ENCODE measurements at places on chromosomes 5 and 9.

- no peak for DNase-seq
- no peaks in the 10 kb centered on the region for H3K4me1 ChIP-seq
- no peaks in the 10 kb centered on the region for H3K27me3 ChIP-seq
- H3K36me3 ChIP-seq, result no peaks in the 10 kb centered on the region
- no peak overlapping the region for H3K27ac ChIP-seq
Measured at GRCh38 chr9:134983506-134984371, 66.0 kb upstream of the FCN1 start.

- H3K36me3 ChIP-seq, result no peaks in the 10 kb centered on the region
- H3K27me3 ChIP-seq, result peaks cover under 1% of the 10 kb centered on the region
- no peak overlapping the region for H3K4me3 ChIP-seq
- no peaks in the 10 kb centered on the region for H3K4me1 ChIP-seq
- H3K27ac ChIP-seq, result no peak overlapping the region
- DNase-seq, result no peak
Measured at GRCh38 chr5:31289429-31289828, 95.9 kb downstream of the CDH6 start.

- H3K27me3 ChIP-seq, result no peaks in the 10 kb centered on the region
- DNase-seq, result no peak
- H3K4me3 ChIP-seq, result no peak overlapping the region
- H3K36me3 ChIP-seq, result no peaks in the 10 kb centered on the region
- no peak overlapping the region for H3K27ac ChIP-seq
Measured at GRCh38 chr5:157067005-157067404, 8.1 kb upstream of the HAVCR1 start.

DNA sequence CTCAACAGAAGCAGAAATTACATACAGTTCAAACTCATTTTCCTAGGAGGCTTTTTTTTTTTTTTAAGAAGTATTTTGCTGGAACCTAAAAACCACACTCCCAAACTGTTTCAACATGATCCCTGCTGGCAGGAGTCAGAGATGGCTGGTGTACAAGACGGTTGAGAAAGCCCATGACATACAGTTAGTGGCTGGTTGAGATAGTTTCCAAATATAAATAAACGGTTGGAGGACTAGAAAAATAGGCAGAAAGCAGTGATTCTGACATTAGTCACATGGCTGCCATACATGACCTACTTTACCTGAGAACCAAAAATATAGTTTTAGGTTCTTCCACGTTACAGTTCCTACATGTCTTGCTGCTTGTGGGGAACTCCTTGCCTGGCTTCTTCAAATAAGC is 31.7 kb upstream of the BASP1 start:
- no peak overlapping the region for H3K27ac ChIP-seq
- no peaks in the 10 kb centered on the region for H3K27me3 ChIP-seq
- no peak overlapping the region for H3K4me3 ChIP-seq
- DNase-seq, result no peak
- no peaks in the 10 kb centered on the region for H3K36me3 ChIP-seq
- peaks cover 2% of the 10 kb centered on the region for H3K4me1 ChIP-seq

GRCh38 chr9:84054341-84055010 is 73.9 kb downstream of the RMI1 start:
- H3K4me1 ChIP-seq, result peaks cover 2% of the 10 kb centered on the region
- H3K36me3 ChIP-seq, result no peaks in the 10 kb centered on the region
- H3K27me3 ChIP-seq, result peaks cover 8% of the 10 kb centered on the region

DNA sequence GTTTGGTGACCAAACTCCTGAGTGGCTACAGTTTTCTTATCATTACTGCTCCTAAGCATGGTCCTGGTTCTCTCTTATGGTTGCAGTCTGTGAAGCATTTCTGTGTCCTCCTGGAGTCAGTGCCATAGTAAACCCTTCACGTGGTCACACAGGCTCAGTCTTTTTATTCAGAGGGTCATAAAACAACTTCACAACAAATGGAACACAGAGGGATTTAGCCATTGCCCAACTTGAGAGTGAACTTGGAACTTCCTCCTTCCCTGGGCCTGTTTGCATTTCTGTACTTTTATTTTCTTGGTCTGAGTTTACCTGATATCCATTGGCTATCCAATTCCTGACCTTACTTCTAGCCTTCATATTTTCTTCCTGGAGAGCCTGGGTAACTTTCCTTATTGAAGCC is 144.9 kb downstream of the CCDC192 start:
- no peaks in the 10 kb centered on the region for H3K4me1 ChIP-seq
- no peak overlapping the region for H3K27ac ChIP-seq
- DNase-seq, result no peak
- no peaks in the 10 kb centered on the region for H3K27me3 ChIP-seq

DNA sequence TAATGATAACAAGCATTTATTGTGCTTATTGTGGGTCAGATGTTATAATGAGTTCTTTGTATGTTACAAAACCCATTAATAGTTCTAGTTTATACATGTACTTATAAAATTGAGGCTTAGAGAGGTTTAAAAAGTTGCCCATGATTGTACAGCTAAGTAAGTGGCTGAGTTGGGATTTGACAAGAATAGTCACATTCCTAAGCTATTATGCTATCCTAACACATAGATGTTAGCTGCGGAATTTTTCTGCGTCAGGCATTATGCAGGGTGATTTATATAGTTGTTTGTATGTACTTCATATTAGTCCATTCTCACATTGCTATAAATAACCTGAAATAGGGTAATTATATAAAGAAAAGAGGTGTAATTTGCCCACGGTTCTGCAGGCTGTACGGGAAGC is 12.5 kb downstream of the COMMD10 start:
- H3K27me3 ChIP-seq, result no peaks in the 10 kb centered on the region
- H3K36me3 ChIP-seq, result peaks cover 67% of the 10 kb centered on the region
- H3K4me1 ChIP-seq, result no peaks in the 10 kb centered on the region

GRCh38 chr9:27497883-27498417 is 26.1 kb upstream of the IFNK start:
- peaks cover 11% of the 10 kb centered on the region for H3K4me1 ChIP-seq
- DNase-seq, result no peak
- no peaks in the 10 kb centered on the region for H3K27me3 ChIP-seq
- H3K36me3 ChIP-seq, result no peaks in the 10 kb centered on the region
- H3K27ac ChIP-seq, result no peak overlapping the region
- no peak overlapping the region for H3K4me3 ChIP-seq

GRCh38 chr5:128193665-128194390 is 110.3 kb downstream of the SLC12A2 start:
- H3K36me3 ChIP-seq, result peaks cover 9% of the 10 kb centered on the region
- no peaks in the 10 kb centered on the region for H3K27me3 ChIP-seq
- peaks cover 25% of the 10 kb centered on the region for H3K4me1 ChIP-seq
- DNase-seq, result no peak
- H3K27ac ChIP-seq, result no peak overlapping the region
- no peak overlapping the region for H3K4me3 ChIP-seq

DNA sequence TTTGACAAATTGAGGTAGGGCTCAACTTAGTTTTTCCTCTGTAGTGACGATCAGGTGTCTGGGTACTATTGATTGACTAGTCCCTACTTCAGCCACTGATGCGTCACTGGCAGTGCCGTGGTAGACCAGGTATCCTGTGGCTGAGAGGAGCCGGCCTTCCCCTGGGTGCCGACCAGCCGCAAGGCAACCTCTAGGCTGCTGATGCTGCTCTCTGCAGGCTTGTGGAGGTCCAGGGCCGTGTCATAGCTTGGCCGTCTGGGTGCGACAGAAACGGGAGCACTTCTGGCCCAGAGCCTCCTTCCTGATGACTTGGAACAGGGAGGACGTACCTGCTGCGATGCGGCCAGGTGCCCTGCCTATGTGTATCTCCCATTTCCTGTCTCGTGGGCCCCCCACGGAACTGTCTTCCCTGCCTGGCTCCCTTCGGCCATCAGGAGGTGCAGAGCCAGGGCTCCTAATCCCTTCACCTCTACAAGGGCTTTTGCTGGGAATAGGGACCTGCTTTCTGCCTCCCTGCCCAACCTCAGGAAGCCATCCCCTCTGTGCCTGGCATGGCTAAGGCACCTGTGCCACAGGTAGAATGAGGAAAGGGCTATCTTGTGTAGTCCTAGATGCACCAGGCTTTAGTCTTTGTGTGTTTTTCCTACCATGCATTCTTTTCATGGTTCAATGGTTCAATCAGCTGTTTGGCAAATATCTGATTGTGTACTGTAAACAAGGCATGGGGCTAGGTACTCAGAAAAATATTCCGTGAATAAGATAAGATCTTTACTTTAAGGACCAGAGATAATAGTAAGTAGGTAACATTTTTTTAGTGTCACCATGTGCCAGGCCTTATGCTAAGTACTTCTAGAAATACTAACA is 44.6 kb downstream of the MVB12B start:
- peaks cover 28% of the 10 kb centered on the region for H3K27me3 ChIP-seq
- H3K4me3 ChIP-seq, result no peak overlapping the region
- H3K4me1 ChIP-seq, result peaks cover 9% of the 10 kb centered on the region
- H3K27ac ChIP-seq, result no peak overlapping the region
- no peaks in the 10 kb centered on the region for H3K36me3 ChIP-seq

- H3K27me3 ChIP-seq, result no peaks in the 10 kb centered on the region
- H3K27ac ChIP-seq, result no peak overlapping the region
- H3K36me3 ChIP-seq, result no peaks in the 10 kb centered on the region
- peaks cover 11% of the 10 kb centered on the region for H3K4me1 ChIP-seq
- H3K4me3 ChIP-seq, result no peak overlapping the region
Measured at GRCh38 chr9:31325778-31326177, 1058.7 kb upstream of the ACO1 start.

- peaks cover 16% of the 10 kb centered on the region for H3K27me3 ChIP-seq
- H3K4me1 ChIP-seq, result peaks cover 16% of the 10 kb centered on the region
- H3K4me3 ChIP-seq, result no peak overlapping the region
- H3K27ac ChIP-seq, result no peak overlapping the region
- no peaks in the 10 kb centered on the region for H3K36me3 ChIP-seq
- DNase-seq, result no peak
Measured at GRCh38 chr5:32504989-32505596, 60.6 kb upstream of the ZFR start.

- H3K27me3 ChIP-seq, result peaks cover 22% of the 10 kb centered on the region
- DNase-seq, result no peak
- H3K4me3 ChIP-seq, result no peak overlapping the region
- peaks cover 29% of the 10 kb centered on the region for H3K4me1 ChIP-seq
- no peaks in the 10 kb centered on the region for H3K36me3 ChIP-seq
Measured at GRCh38 chr5:59187857-59188256, 605.0 kb downstream of the RAB3C start.

- H3K4me3 ChIP-seq, result no peak overlapping the region
- H3K27me3 ChIP-seq, result peaks cover 8% of the 10 kb centered on the region
- peaks cover 5% of the 10 kb centered on the region for H3K4me1 ChIP-seq
- DNase-seq, result no peak
- no peak overlapping the region for H3K27ac ChIP-seq
- no peaks in the 10 kb centered on the region for H3K36me3 ChIP-seq
Measured at GRCh38 chr5:171268700-171269620, 40.1 kb upstream of the TLX3 start.

DNA sequence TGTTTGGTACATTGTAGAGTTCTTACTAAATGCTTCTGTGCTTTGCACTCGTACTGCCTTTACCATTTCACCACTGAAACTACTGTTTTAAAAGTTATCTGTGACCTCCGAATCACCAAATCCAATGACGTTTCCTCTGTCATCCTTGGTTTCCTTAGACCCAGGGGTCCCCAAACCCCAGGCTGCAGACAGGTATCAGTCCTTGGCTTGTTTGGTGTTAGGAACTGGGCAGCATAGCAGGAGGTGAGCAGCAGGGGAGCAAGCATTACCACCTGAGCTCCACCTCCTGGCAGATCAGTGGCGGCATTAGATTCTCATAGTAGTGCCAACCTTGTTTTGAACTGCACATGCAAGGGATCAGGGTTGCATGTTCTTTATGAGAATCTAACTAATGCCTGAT is 26.8 kb upstream of the APC start:
- H3K4me1 ChIP-seq, result peaks cover 37% of the 10 kb centered on the region
- no peaks in the 10 kb centered on the region for H3K27me3 ChIP-seq

GRCh38 chr9:134985451-134985850 is 67.7 kb upstream of the FCN1 start:
- H3K4me1 ChIP-seq, result no peaks in the 10 kb centered on the region
- H3K4me3 ChIP-seq, result no peak overlapping the region
- H3K36me3 ChIP-seq, result no peaks in the 10 kb centered on the region
- no peaks in the 10 kb centered on the region for H3K27me3 ChIP-seq
- H3K27ac ChIP-seq, result no peak overlapping the region

DNA sequence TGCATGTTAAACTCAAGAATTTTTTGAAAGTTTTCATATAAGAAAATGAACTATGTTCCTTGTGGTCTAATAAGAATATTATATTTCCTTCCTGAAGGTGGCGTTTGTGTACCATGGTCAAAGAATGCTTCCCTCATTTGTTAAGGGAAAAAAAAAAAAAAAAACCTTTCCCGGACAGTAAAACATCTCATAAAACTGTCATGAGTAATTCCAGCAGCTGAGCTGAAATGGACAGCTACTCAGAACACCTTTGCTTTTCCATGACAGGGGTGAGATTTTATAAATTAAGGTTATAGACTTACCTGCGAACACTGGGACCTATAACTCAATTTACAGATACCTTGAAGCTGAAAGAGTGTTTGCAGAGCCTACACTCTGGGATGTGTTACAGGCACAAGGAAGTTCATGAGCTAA is 113.2 kb upstream of the RANBP3L start:
- H3K27me3 ChIP-seq, result peaks cover 4% of the 10 kb centered on the region
- no peak overlapping the region for H3K27ac ChIP-seq
- H3K4me3 ChIP-seq, result no peak overlapping the region
- no peaks in the 10 kb centered on the region for H3K36me3 ChIP-seq
- no peak for DNase-seq

DNA sequence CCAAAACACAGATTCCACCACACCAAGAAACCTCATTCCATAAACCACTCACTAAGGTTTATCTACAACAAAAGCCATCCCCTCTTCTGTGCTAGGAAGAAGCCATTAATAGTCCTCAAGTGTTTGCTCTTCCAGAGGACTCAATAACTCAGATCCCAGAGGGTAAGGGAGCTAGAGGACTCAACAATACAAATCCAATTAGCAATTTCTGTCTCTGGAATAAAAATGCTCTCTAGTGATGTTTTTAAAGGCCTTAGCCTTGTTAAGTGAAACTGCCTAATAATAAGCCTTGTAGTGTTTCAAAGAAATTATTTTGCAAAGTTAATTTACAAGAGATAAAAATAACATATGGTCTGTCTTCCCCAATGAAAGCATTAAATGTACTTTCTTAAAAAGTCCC is 942.4 kb downstream of the CDH12 start:
- H3K4me3 ChIP-seq, result no peak overlapping the region
- no peak overlapping the region for H3K27ac ChIP-seq
- no peaks in the 10 kb centered on the region for H3K4me1 ChIP-seq
- H3K27me3 ChIP-seq, result no peaks in the 10 kb centered on the region
- H3K36me3 ChIP-seq, result no peaks in the 10 kb centered on the region

DNA sequence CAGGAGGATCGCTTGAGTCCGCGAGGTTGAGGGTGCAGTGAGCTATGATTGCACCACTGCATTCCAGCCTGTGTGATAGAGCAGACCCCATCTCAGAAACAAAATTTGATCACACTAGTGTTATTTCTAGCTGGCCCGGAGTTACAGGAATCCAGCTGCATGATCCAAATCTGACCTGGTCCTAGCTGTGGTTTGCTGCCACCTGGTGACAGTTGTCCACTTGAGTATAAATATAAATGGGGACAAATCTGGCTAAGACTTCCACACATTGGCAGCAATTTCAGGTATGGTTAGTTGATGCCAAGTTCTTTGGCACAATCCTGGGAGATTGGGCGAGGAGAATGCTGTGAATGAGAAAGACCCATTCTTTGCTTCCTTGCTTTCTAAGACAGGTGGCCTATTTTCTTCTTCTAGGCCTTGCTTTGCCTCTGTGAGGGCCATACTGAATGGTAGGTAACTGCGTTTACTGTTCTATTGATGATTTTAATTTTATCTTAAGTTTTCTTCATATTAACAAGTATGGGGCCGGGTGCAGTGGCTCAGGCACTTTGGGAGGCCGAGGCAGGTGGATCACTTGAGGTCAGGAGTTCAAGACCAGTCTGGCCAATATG is 35.4 kb downstream of the UBE2R2 start:
- H3K36me3 ChIP-seq, result peaks cover 14% of the 10 kb centered on the region
- H3K4me3 ChIP-seq, result no peak overlapping the region

Measured in activated T-helper 2 cell treated with anti-CD3 and anti-CD28 coated beads, Interferon-gamma antibody, Interleukin-2, Interleukin-4, amounts not matched to agents 10 μg/mL and 5 μg/mL and 100 μg/mL, durations not matched to agents 14 hours and 24 hours and 36 hours (primary cell).